ENCODE measurements at places on chromosomes 13 and 19. TPM values are rescaled to one million over a fixed set of nuclear protein-coding genes. Genes with fewer than 3 reads are reported as not detected.

The CNFN gene
- total RNA-seq = 2.8 TPM

The ADGRE3 gene
- total RNA-seq = not detected

- DNase-seq = no peak
Observed at GRCh38 chr13:67367399-67367798, 137.3 kb upstream of the PCDH9 start.

GRCh38 chr13:97239306-97239705 is 17.2 kb downstream of the MBNL2 start:
- DNase-seq = no peak

DNA sequence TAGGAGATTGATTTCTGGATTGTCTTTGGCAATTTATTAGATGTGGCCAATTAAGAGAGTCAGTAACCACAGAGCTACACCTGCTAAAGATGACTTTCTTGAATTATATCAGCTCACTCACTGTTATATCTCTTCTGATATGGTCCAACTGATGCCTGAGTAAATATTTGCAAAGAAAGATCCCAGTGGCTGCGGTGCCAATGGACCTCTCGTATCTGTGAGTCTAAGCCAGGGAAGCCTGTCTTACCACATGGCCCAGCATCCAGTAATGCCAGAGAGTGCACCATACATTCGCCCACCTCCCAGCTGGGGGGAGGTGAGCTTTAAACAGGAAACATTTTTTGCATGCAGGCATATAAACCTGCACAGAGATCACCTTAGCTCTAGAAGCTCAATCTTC is 82.7 kb upstream of the SLC15A1 start:
- no peak for DNase-seq

GRCh38 chr19:8455018-8455417 is 10.2 kb downstream of the HNRNPM start:
- DNase-seq = no peak

GRCh38 chr13:105452895-105453294 is 1082.6 kb downstream of the EFNB2 start:
- DNase-seq = no peak

Measured in progenitor cell of endocrine pancreas (in vitro differentiated cells).